ENCODE measurements at places on chromosomes 4 and X.

DNA sequence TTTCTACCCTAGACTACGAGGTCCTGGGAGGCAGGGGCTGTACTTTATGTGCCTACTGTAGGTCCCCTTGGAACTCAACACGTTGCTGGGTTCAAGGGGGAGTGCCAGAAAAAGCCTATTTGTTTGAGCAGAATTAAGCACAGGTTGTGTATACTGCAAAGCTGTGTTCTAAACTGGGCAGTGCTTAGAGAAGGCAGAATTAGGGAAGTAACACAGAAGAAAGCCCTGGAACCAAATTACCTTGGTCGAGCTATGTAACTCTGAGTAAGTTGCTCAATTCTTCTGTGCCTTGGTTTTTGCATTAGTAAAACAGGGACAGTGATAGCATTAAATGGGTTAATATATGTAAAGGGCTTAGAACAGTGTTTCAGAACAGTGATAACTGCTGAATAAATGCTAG lies 245.0 kb upstream of the SFRP2 start:
- no peak for DNase-seq

DNA sequence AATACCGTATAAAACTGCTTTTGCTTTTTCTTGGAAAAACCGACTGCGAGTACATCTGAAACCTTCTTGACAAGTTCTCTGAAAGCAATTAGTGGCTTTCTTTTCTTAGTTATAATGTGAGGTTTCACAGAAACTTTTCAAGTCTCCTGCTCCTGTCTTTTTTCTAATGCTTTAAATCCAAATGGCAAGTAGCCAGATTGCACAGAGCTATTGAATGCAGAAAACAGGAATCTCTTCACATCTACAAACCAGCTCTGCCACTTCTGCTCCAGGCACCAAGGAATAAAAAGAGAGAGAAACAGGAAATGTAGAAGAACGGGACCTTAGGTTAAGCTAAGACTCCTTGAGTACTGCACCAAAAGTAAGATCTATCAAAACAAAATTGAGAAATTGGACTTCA lies 267.3 kb upstream of the TET2 start:
- no peak for DNase-seq

GRCh38 chr4:151563194-151563593 lies 154.2 kb downstream of the FHIP1A start:
- no peak for DNase-seq

GRCh38 chr4:11765849-11766453 lies 337.3 kb upstream of the HS3ST1 start:
- no peak for DNase-seq

DNA sequence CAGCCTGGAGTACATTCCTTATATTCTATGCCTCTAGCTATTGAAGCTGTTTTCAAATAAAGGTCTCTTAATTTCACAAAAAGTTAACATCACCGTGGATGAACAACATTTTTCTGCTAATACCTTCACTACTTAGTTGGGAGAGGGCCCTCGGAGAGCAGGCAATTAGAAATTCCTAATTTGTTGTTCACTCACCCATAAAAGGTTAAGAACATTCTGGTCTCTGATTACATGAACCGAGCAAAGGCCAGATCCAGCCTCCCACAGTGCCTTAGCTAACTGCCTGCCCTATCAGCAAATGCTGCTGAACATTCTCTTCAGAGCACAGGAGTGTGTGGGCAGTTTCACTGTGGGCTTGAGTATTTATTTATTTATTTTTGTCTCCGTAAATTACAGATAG lies 36.0 kb upstream of the TTC29 start:
- no peak for DNase-seq

GRCh38 chr4:165478260-165478659 lies 99.5 kb downstream of the CPE start:
- no peak for DNase-seq

DNA sequence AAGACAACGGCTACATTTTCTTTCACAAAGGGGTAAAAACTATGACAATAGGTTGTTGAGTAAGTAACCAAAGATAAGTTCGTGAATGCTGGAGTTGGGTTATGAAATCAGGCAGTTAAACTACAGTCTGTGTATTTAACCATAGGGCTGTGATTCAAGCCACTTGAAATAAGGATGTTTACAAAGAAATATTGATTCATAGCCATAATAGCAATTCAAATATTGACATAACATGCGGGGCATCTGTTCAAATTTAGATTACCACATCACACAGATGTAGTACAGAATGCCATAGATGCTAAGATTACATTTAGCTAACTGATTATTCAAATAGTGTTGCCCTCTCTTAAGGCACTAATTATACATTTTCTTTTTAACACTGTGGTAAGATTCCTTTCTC lies 364.1 kb downstream of the FSTL5 start:
- no peak for DNase-seq

DNA sequence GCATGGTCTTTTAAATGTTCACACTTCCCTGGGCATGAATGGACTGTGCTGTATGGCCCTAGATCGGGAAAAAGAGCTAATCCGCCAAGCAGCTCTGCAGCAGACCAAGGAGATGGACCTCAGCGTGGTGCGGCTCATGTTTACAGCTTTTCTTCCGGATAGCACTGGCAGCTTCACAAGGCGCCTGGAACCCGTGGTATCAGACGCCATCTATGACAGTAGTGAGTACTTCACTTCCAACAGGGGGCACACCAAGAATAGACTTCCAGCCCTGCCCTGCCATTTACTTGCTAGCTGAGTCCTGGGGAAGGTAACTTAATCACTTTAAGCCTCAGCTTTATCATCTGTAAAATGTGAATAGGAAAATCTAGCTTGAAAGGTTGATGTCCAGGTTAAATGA lies 77.7 kb downstream of the NFKB1 start:
- DNase-seq = no peak

DNA sequence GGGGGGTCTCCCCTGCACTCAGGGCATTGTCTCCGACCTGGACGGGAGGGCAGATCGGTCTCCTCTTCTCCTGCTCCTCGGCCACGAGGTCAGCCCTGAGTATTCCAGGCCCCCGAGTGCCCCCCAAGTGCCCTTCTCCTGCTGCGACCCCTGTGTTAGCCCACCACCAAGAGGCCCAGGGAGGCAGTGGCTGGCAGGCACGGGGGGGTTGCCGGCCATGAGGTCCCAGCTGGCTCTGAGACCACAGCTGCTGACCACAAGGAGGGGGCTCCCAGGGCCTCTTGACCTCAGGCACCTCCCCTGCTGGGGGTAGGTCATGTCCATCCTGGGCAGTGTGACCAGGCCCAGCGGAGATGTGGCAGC lies 186.1 kb upstream of the PSAPL1 start:
- DNase-seq = no peak

- no peak for DNase-seq
Measured at GRCh38 chrX:4004822-4005221, 291.4 kb upstream of the PRKX start.

GRCh38 chr4:83889802-83890201 lies 353.9 kb downstream of the GPAT3 start:
- DNase-seq = no peak

- no peak for DNase-seq
Measured at GRCh38 chr4:128955751-128956150, 137.6 kb downstream of the SCLT1 start.

DNA sequence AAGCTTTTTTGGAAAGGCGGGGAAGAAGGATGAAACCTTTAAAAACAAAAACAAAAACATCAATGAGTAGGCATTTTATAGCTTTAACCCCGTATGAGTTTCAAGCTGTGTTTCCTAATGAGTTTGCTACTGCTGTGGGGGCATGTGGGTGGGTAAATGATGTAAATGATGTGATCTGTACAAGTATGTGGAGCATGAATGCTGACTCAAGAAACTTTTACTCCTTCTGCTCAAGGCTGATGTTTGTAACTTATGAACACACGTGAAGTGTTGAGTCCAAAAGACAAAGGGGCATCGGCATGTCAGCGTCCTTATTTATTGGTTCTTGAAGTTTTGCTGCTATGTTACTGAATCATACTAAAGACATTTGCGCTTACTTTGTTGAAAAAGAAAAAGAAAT lies 76.9 kb downstream of the CLCN4 start:
- DNase-seq = no peak

GRCh38 chrX:44459501-44459900 lies 83.2 kb downstream of the FUNDC1 start:
- no peak for DNase-seq

DNA sequence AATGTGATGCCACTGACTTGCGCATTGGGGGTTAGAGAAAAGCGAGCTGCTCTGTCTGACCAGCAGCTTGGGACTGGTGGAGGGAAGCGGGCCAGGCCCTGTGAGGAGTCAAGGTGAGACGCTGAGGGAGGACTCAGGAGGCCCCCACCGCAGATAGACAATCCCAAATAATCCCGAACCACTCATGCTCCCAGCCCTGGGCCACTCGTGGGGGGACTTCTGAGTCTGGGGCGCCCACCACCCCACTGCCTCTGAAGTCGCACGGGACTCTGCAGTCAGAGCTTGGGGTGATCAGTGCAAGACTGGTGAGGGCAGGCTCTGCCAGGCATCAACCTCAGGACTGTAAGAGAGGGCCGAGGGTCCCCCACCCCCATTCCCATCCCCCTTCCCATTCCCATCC lies 6.9 kb downstream of the MAGEA4 start:
- no peak for DNase-seq

GRCh38 chrX:38636949-38637819 lies 75.8 kb downstream of the TSPAN7 start:
- no peak for DNase-seq

DNA sequence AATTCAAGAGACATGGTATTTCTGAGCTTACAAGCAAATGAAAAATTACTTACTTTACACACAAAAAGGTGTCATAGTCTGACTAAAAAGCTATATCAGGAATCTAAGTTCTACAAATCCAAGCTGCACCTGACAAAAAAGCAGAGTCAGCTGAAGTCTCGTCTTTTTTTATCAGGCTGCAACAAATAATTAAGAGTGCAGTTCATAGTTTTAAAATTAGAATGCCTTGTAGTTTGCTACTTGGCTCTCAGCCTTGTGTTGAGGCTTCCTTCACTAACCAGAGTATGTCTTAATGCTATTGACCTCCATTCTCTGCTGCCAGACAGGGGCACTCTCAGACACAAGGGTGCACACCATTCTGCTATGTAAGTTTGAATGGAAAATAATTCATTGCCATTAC lies 940.7 kb downstream of the PCDH7 start:
- DNase-seq = no peak

DNA sequence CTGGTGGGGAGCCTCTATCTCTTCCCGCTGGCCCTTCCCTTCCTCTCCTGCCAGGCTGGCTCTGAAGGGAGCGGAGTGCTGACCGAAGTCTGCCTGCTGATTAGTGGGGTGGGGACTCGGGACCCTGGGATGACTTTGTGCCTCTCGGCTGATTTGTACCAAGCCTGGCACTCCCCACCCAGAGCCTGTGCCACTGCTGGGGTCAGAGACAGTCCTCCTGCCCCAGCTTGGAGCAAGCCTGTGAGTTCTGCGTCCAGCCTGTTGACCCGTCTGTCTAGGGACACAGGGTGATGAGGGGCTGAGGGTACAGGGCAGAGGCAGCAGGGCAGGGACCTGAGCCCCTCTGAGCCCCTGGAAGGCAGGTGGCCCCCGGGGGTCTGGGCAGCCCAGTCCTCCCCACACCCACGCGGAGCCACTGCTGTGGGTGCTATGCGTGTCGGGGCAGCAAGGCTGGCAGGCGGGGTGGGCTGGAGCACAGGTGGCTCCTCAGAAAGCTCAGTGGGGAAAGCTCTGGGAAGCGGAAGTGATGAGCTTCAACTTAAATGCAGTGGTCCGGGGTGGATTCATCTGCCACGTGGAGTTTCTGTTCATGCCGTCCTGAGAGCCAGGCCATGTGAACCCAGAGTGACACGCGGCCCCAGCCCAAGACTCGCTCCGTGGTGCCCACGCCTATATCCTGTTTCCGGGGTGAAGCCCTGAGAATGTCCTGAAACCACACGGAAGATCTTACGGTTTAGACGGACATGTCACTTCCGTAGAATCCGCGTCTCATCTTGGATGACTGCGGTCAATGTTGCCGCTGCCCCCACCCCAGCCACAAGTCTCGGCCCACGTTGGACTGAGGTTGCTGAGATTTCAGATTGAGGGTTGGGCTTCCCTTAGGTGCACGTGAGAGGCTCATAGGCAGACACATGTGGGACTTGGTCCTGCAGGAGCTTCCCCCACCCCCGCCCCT lies 21.1 kb upstream of the UVSSA start:
- DNase-seq = no peak

Measured in cortex of kidney (tissue), 1 donor.